Activated naive CD8-positive, alpha-beta T cell treated with anti-CD3 and anti-CD28 coated beads, Interleukin-2, amount 10 ng/mL, durations not matched to agents 7 days and 5 days (primary cell): ENCODE measurements at places on chromosomes 11 and 22. TPM values are rescaled to one million over a fixed set of nuclear protein-coding genes. Genes with fewer than 3 reads are reported as not detected.

The FGF4 gene
- not detected for total RNA-seq

The GAS2 gene
- 1.9 TPM for total RNA-seq

The PDE3B gene
- total RNA-seq = 125 TPM

The RTN4RL2 gene
- 1.6 TPM for total RNA-seq

The BARX2 gene
- total RNA-seq = not detected

The PARVA gene
- 0.65 TPM for total RNA-seq

The SUSD2 gene
- 1.2 TPM for total RNA-seq

The FAM111B gene
- 45.1 TPM for total RNA-seq

The PTPRCAP gene
- 351 TPM for total RNA-seq

The GLB1L3 gene
- 6.1 TPM for total RNA-seq

The PLEKHB1 gene
- 32.8 TPM for total RNA-seq

The GP1BB gene
- not detected for total RNA-seq

DNA sequence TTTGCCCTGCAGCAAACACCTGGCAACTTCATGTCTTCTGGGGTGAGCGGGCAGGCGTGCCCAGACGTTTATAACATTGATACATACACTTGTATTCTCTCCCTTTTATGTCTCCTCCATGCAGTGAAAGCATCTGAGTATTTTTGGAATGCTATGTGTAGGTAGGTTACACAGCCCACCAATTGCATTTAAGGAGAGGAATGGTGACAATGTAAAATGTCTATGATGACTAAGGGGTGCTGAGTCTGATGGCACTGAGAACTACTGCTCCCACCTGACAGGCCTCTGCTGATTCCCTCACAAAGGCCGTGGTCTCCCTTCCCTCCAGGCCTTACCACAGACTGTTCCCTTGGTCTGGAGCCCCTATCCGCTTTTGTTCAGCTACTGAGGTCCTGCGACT, 22.9 kb upstream of the RASL10A start:
- peaks cover 12% of the 10 kb centered on the region for H3K36me3 ChIP-seq
- H3K4me3 ChIP-seq = no peak overlapping the region
- no peaks in the 10 kb centered on the region for H3K27me3 ChIP-seq
- H3K4me1 ChIP-seq = no peaks in the 10 kb centered on the region
- no peak overlapping the region for H3K27ac ChIP-seq

GRCh38 chr22:39839204-39839603, 54.4 kb downstream of the ENTHD1 start:
- H3K36me3 ChIP-seq = peaks cover 2% of the 10 kb centered on the region
- H3K4me3 ChIP-seq = no peak overlapping the region
- peaks cover 7% of the 10 kb centered on the region for H3K27me3 ChIP-seq
- H3K27ac ChIP-seq = no peak overlapping the region

GRCh38 chr11:3609416-3610265, 32.2 kb downstream of the ART5 start:
- H3K4me1 ChIP-seq = peaks cover 5% of the 10 kb centered on the region
- DNase-seq = no peak
- no peak overlapping the region for H3K4me3 ChIP-seq
- H3K36me3 ChIP-seq = no peaks in the 10 kb centered on the region
- no peaks in the 10 kb centered on the region for H3K27me3 ChIP-seq
- H3K27ac ChIP-seq = no peak overlapping the region

GRCh38 chr22:46923394-46923793, 160.9 kb downstream of the TBC1D22A start:
- no peak for DNase-seq
- H3K27me3 ChIP-seq = no peaks in the 10 kb centered on the region
- H3K4me1 ChIP-seq = peaks cover 8% of the 10 kb centered on the region
- H3K4me3 ChIP-seq = no peak overlapping the region

DNA sequence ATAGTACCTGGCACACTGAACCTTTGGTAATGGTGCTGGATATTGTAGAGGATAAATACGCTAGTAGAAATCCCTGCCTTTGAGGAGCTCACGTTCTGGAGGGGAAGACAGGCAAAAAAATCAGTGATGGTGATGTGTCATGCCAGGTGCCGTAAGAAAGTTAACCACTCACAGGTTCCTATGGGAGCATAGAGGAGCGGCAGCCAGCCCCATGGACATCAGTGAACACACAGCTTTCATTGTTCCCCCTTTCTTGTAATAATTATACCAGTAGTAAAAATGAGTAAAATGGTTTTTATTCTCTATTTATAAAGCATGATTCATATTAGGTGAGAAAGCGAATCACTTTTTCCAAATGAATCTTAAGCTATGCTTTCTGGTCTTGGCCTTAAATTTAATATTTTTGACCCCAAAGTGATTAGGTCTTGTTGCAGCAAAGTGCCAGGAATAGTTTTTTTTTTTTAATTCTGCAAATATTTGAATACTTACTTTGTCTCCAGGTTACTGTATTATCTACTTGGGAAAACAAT, 57.9 kb downstream of the UVRAG start:
- no peaks in the 10 kb centered on the region for H3K36me3 ChIP-seq
- no peak overlapping the region for H3K27ac ChIP-seq
- H3K27me3 ChIP-seq = no peaks in the 10 kb centered on the region
- H3K4me1 ChIP-seq = peaks cover 7% of the 10 kb centered on the region

DNA sequence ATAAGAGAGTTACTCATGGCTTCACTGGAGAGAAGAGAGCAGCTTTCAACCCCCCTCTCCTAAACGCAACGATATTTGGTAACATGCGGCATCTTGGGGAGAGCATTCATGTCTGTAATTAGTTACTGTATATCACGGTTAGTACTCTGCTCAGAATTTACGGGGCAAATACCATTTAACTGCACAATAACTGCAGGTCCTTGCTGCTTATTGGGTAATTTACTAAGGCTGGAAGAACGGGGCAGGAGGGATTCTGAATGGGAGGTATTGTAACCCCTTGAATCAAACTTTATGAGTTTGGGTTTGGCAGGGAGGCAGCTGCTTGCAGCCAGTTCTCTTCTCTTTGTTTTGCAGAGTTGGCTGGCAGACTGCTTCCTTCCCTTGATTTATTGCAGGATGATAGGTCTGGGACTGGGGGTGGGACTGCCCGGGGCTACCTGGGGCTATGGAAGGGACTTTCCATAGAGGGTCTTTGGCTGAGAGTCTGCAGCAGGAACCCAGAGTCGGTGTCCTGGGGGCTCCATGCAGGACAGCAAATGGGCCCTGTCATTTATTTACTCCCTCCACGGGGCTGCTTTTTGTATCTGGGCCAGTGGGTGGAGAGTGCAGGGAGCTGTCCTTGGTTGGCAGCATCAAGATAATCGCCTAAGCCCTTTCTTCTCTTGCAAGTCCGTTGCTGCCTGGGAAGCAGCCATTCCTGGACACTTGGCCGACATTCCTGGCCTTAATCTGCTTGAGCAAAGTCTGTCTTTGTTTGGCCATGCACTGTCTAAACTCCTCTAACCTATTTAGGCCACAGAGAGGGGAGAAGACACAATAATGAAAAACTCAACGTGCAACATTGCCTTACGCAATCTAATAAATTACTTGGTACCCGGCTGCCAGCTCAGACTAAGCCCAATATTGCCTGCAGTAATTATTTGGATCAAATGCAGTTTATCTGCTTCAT, 188.9 kb downstream of the ST3GAL4 start:
- H3K36me3 ChIP-seq = no peaks in the 10 kb centered on the region
- peaks cover 14% of the 10 kb centered on the region for H3K27me3 ChIP-seq
- no peaks in the 10 kb centered on the region for H3K4me1 ChIP-seq
- no peak for DNase-seq
- H3K4me3 ChIP-seq = no peak overlapping the region

- H3K4me1 ChIP-seq = no peaks in the 10 kb centered on the region
- H3K27me3 ChIP-seq = no peaks in the 10 kb centered on the region
- DNase-seq = no peak
- H3K27ac ChIP-seq = no peak overlapping the region
Observed at GRCh38 chr11:97702951-97703350, 1313.1 kb downstream of the JRKL start.

- H3K36me3 ChIP-seq = peaks cover 28% of the 10 kb centered on the region
- peaks cover 45% of the 10 kb centered on the region for H3K4me1 ChIP-seq
- peak overlapping the region; percentile 47 for H3K4me3 ChIP-seq
Observed at GRCh38 chr22:32409977-32410376, 2.1 kb downstream of the RTCB start.

GRCh38 chr22:22928666-22929380, 41.2 kb downstream of the IGLL5 start:
- no peak overlapping the region for H3K4me3 ChIP-seq
- H3K4me1 ChIP-seq = peaks cover 19% of the 10 kb centered on the region
- H3K36me3 ChIP-seq = no peaks in the 10 kb centered on the region
- peak; percentile 52 for DNase-seq
- peak overlapping the region; percentile 11 for H3K27ac ChIP-seq
- peaks cover 7% of the 10 kb centered on the region for H3K27me3 ChIP-seq

- no peak overlapping the region for H3K27ac ChIP-seq
- H3K36me3 ChIP-seq = no peaks in the 10 kb centered on the region
- H3K4me1 ChIP-seq = peaks cover 4% of the 10 kb centered on the region
Observed at GRCh38 chr22:41052661-41053490, 39.5 kb upstream of the EP300 start.
